ENCODE measurements at places on chromosomes 7 and 10. TPM values are rescaled to one million over a fixed set of nuclear protein-coding genes. Genes with fewer than 3 reads are reported as not detected.

DNA sequence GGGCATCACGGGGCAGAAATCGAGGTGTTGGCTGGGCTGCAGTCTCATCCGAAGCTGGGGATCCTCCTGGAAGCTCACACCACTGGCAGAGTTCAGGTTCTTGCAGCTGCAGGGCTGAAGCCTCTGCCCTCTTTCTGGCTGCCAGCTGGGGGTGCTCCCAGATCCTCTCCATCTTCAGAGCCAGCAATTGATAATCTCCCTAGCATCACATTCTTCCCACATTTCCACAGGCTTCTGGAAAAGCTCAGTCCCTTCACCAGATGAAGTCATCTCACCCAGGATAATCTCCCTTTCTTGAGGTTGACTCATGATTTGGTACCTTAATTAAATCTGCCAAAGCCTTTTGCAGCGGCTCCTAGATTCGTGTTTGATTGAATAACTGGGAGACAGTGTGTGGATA is 55.2 kb downstream of the NRP1 start:
- H3K27ac ChIP-seq: no peak overlapping the region
- no peak overlapping the region for H3K4me3 ChIP-seq
- H3K36me3 ChIP-seq: no peaks in the 10 kb centered on the region
- DNase-seq: no peak

The UTF1 gene
- not detected for total RNA-seq

GRCh38 chr10:61732629-61733278 is 70.0 kb downstream of the CABCOCO1 start:
- H3K27me3 ChIP-seq: no peaks in the 10 kb centered on the region
- DNase-seq: no peak
- H3K27ac ChIP-seq: no peak overlapping the region
- no peak overlapping the region for H3K4me3 ChIP-seq
- H3K4me1 ChIP-seq: no peaks in the 10 kb centered on the region

DNA sequence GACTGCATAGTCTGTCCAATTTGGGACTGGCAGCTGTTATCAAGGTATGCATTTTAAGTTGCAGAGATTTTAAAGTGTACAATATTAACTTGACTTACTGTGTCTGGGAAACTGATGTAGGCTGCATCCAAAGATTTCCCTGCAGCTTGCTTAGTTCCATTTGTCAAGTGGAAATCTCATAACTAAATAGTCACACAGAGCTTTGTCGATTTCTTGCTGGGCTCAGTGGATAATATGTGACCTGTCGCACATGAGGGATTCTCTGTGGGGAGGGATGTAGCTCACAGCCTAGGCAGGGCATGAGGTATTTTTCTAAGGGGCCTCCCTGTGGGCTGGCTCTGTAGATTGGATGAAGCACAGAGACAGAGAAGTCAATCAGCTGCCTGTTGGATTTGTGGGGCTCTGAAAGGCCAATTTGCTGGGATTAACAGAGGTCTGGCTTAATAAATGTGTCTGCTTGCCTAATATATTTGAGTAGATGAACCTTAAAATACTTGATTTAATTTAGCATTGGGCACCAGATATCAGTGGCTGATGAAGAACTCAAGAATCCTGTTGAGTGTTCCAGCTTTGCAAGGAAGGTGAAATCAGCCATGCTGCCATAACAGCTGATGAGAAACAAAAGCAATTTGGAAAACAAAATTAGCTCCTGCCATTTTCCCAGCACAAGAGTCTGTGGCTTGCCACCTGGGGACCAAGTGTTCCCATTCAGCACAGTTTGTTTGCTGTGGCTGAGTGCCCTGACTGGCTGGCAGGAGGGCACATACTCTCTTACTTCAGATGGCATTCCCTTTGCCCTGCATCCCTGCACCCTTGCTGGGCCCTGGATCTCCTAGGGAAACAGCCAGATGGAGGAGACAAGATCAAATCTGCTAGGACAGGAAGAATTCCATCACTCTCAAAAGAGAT is 598.5 kb downstream of the SORCS3 start:
- H3K4me3 ChIP-seq: no peak overlapping the region
- no peaks in the 10 kb centered on the region for H3K4me1 ChIP-seq
- no peaks in the 10 kb centered on the region for H3K36me3 ChIP-seq
- no peaks in the 10 kb centered on the region for H3K27me3 ChIP-seq

The FEZF1 gene
- not detected for total RNA-seq
